Stimulated activated CD4-positive, alpha-beta T cell treated with anti-CD3 and anti-CD28 coated beads, Interleukin-2, amount 100 ng/mL, for 24 hours (primary cell): ENCODE measurements at places on chromosomes 1 and 21.

GRCh38 chr1:200405264-200405663, 4.6 kb downstream of the ZNF281 start:
- DNase-seq: no peak

DNA sequence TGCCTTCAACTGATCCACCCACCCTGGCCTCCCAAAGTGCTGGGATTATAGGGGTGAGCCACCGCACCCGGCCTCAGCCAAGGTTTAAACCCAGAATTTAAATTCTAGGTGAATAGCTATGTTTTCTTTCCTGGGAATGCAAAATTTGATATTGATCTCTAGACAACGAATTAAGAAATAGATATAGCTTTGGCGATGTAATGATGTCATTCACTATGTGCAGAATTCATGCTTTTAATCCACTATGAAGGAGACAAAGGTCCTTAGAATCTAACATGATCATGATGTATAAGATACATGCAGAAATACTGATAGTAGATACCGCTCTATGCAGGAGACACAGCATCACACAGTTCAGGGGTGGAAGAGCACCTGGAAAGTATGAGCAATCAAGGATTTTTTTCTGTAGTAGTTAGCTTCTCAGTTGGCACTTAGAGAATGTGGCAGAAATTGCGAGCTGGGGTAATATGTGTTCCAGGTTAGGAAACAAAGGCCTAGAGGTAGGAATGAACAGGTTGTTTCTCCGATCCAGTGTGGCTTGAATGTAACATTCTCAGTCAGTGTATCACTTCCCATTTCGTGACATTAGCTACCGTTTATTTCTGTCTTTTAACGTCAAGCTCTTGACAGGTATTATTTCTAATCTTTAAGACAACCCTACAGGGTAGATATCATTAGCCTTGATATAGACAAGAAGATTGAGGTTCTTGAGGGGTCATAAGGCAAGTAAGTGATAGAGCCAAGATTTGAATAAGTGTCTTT, 3.0 kb upstream of the CEP350 start:
- DNase-seq: no peak

- DNase-seq: no peak
Measured at GRCh38 chr1:61124078-61124477, 41.7 kb downstream of the NFIA start.

DNA sequence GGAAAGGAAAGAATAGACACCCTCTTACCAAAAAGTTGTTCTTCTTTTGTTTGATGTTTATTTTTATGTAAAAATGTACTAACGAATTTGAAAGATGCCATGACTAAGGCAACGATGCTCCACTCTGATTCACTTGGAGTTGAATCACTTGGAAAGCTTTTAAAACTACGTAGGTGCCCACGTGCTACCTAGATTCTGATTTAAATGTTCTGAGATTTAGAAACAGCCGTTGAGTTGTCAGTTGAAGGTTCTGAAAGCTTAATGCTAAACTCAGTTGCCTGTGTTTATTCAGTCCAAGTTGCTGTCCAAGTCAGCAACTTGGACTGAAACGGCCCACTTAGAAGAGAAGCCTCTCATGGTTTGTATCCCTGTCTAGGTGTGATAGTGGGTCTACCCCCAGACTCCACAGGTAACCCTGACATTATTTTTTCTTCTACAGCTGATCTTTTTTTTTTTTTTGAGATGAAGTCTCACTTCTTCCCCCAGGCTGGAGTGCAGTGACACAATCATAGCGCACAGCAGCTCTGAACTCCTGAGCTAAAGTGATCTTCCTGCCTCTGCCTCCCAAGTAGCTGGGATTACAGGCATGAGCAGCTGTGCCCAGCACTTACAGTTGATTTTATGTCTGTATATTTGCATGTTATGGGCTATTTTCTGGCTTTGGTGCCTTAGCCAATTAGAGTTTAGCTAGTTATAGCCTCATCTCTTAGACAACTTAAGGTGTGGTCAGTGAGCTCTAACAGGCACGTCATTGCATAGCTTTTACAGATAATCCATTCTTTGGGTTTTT, 1.4 kb upstream of the VAMP4 start:
- DNase-seq: no peak

GRCh38 chr1:107777664-107778047, 187.3 kb downstream of the VAV3 start:
- DNase-seq: no peak

DNA sequence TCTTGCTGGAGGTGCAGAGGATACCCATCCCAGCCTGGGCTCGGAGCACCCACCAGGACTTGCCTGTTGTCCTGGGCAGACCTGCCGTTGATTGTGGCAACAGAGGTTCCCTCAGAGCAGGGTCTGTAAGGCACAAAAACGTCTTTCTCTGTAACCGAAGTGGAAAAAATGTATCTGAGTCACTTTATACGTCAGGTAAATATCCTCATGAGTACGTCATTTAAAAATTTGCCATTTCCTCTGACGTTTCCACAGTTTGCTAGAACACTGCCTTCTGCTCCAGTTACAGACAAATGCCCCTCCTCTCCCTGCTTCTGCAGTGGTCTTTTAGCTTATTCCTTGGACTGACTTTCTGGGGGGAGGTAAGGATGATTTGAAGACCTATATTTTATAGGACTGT, 326.8 kb downstream of the HHAT start:
- DNase-seq: no peak

DNA sequence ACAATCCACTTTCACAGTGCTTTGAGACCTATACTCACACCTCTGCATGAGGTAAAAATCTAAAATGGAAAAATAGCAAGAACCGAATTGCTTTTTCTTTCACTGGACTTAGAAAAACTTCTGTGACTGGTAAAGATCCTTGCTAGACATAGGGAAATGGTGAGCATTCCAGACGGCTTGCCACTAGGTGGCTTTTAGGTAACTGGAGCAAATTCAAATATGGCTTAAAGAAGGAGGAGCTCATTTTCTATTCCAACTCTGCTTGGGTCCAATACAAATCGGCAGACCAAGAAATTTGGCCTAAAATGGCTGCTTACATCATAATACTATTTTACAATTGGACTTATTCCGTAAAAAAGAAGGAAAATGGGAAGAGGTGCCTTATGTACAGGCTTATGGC, 977.9 kb downstream of the ADGRL2 start:
- DNase-seq: no peak

GRCh38 chr1:198492872-198493271, 47.6 kb downstream of the ATP6V1G3 start:
- no peak for DNase-seq

- DNase-seq: no peak
Measured at GRCh38 chr21:15359251-15359650, 294.5 kb upstream of the NRIP1 start.

DNA sequence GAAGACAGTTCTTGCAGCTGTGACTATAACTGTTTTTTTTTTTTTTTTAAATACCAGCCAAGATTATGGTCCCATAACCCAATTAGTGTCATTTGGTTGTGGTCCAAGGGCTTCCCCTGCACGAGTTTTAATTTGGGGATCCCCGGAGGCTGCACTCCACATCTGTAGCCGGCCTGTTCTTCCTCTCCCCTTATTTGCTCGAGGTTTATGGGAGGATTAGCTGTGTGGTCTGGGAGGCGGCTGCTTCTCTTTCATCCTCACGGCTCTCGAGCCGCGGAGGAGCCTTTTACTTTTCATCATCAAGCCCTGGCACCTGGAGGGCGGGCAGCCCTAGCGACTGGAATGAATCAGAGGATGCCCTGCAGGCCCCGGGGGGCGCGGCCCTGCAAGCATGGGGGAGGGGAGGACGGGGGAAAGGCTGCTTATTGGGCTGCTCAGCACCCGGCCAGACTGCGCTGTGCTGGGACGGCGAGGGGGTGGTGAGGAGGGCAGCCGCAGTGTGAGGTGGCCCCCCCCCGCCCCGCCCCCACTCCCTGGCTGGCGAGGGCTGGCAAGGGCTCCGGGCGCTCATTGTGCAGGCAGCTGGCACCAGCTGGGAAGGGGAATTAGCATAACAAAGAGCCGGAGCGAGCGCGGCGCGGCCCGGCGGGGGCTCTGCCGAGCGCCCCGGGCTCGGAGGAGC, 18.5 kb downstream of the SERTAD4 start:
- peak; percentile 28 for DNase-seq

- DNase-seq: no peak
Measured at GRCh38 chr1:25874635-25875153, 814 bp downstream of the PAQR7 start.
